ENCODE measurements at places on chromosomes 16 and 17.

- DNase-seq, result peak; percentile 89
These were observed 167.2 kb downstream of the PARN start for GRCh38 chr16:14462811-14463210.

- DNase-seq, result peak; percentile 87
These were observed 11.5 kb downstream of the CCL16 start for GRCh38 chr17:35969558-35970380.

DNA sequence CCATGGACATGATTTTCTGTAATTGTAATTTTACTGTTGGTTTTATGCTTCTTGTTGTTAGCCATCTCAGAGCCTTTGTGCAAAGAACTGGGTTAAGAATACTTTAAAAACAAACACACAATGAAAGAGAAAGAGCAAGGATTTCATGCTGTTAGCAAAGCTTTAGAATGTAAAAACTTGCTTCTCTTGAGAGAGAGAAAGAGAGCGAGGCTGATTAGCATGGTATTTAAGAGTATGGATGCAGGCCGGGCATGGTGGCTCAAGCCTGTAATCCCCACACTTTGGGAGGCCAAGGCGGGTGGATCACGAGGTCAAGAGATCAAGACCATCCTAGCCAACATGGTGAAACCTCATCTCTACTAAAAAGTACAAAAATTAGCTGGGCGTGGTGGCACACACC is 76.2 kb downstream of the MSI2 start:
- no peak for DNase-seq

GRCh38 chr16:12126091-12126806 is 149.7 kb downstream of the SNX29 start:
- DNase-seq, result no peak

- DNase-seq, result no peak
These were observed 123.9 kb upstream of the CIBAR2 start for GRCh38 chr16:85235991-85236817.

DNA sequence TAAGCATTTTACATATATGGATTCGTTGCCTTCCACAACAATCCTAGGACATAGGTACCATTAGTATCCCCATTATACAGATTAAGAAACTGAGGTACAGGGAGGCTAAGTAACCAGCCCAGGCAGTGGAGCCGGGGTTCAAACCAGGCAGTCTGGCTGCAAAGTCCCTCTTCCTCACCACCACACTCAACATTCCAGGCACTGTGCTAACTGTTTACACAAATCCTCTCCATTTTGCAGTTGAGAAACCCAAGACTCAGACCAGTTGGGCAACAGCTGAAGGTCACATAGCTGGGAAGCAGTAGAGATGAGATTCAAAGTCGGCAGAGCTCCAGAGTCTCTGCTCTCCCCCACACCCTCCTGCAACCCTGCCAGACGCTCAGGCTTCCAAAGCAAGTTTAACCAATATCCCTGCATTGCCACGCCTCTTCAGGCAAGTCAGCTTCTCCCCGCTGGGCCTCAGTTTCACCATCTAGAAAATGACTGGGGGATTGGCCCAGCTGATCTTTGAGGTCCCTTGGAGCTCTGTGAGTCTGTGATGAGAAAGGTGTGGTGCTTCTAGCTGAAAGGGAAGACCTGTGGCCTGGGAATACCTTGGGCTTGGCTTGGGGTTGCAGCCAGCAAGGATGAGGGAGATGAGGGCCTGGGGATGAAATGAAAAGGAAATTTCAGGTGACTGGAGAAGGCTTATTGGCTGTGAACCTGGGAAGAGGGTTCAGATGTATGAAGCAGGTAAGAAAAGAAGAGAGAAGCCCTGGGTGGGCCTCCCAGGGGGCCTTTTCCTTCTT is 14.0 kb downstream of the CCR7 start:
- DNase-seq, result peak; percentile 100

DNA sequence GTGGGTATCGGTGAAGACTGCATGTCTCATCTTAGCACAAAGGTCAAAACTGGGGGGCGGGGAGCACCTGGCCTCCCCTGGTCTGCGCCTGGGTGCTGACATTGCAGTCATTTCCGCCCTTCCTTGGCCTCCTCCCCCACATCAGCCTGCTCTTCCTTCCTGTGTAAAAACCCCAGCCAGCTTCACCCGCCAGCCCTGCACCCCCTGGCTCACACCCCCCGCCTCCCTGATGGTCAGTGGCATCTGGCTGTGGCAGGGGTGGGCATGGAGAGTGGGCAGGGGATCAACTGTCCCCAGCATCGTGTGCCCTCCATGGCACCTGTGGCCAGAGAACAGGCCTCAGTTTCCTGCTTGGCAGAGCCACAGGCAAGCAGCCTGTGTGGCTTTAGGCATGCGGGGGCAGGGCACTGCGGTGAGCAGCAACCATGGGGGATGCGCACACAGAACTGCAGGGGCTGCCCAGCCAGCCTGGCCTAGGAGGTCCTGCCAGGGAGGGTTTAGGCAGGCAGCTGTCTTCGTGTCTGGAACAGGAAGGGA is 26.5 kb upstream of the LASP1NB start:
- DNase-seq, result peak; percentile 69
